ENCODE measurements at places on chromosomes 5 and 9.

DNA sequence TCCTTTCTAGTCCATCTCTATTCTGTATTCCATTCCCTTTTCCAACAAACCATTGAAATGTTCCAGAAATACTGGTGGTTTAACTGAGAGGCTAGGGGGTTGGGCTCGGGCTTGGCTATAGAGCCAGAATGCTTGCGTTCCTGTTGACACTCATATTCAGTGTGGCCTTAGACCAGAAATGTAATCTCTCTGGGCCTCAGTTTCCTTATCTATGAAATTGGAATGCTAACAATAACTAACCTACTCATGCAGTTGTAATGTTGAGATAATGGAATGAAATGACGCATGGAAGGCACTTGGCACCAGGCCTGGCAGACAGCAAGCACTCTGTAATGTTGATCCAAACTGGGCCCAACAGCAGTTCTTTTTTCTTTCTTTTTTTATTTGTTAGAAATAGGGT, 26.8 kb downstream of the JADE2 start:
- DNase-seq = peak; percentile 79

GRCh38 chr5:87560528-87560927, 147.8 kb upstream of the CCNH start:
- DNase-seq = no peak

DNA sequence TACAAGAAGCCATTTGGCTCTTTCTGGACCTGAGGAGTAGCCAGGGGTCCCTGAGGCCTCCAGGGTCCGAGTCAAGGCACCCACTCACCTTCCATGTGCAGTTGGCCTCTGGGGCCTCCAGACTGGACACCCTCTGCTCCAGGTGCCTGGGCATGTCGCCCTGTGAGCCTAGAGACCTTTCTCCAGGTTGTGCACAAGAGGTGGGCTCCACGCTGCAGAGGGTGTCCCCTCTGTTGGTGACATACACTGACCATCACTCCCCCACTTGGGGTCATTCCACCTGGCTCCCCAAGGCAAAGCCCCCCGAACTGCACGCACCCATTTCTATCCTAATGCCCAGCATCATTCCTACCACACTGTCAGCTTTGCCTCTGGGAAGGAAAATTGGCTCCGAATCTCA, 48.8 kb downstream of the RASGEF1C start:
- DNase-seq = no peak

DNA sequence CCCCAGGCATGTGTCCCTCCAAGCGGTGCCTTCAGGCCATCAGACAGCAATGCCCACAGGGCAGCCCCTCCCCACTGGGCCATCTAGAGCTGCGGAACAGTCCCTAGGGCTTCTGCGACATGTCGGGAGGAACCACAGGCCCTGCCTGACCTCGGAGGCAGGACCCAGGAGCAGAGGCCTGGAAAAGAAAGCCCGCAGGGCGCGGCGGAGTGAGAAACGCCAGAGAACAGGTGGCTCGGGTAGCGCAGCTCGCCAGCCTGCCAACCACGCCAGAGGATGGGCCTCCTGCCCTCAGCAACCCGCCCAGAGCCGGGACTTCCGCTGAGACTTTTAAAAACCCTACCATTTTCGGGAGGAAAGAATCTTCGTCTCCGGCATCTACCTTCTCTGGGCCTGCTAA, 715 bp downstream of the LCN8 start:
- DNase-seq = no peak

DNA sequence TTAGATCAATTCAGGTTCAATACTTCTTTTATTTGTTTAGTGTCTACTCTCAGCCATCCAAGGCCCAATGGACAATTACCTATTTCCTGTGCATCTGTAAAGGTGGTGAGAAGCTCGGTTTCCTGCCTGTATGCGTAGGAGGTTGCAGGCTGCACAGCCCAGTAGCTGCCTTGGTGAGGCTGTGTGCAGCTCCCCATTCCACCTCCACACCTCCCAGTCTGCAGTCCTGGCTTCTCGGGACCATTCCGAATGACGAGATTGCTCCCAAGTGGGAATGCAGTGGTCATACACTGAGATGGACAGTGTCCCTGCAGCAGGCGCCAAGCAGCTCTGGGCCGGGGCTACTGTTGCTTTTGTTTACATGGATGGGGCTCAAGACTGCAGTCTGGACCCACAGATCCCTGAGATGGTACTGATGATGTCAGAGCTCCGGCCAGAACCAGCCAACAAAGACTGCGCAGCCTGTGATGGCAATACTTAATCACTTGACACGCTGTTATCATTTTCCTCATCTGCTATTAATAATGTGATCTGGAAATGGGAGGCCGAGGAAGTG, 206.1 kb upstream of the IRX1 start:
- DNase-seq = no peak

- DNase-seq = no peak
Measured at GRCh38 chr5:84260939-84261338, 123.7 kb downstream of the EDIL3 start.

DNA sequence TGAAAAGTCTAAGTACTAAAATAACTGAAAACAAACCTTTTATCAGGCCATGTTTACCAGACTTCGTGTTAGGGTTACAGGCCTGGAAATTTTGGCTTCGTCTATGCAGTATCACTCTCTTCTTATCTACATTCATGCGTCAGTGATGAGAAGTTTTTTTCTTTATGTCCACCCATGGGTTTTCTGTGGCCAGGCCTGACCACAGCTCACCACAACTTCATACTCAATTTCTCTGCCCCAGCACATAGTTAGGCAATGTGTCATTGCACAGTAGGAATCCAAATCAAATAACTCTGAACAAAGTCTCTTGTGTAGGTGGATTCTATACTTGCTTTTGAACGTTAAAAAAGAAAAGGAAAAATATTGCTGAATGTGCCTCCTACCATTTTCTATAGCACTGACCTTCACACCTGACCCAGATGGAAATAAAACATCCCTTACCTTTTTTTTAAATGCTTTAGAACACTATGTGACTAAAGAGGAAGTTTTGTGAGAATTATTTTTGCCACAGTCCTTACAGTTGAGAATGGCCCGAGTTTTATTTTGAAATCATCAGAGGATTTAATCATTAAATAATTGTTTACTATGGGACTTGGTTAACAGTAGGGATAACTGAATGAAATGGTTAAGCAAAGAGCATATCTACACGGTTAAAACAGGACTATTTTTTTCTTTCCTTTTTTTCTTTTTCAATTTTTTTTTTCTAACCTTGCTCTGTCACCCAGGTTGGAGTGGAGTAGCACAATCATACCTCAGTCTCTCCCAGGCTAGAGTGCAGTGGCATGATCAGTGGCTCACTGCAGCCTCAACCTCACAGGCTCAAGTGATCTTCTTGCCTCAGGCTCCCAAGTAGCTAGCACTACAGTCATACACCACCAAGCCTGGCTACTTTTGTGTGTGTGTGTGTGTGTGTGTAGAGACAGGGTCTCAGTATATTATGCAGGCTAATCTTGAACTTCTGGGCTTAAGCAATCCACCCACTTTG, 1247.0 kb upstream of the ACO1 start:
- peak; percentile 94 for DNase-seq

- no peak for DNase-seq
Measured at GRCh38 chr5:151572657-151573368, 18.3 kb downstream of the FAT2 start.
